ENCODE measurements at places on chromosomes 12 and 14.

DNA sequence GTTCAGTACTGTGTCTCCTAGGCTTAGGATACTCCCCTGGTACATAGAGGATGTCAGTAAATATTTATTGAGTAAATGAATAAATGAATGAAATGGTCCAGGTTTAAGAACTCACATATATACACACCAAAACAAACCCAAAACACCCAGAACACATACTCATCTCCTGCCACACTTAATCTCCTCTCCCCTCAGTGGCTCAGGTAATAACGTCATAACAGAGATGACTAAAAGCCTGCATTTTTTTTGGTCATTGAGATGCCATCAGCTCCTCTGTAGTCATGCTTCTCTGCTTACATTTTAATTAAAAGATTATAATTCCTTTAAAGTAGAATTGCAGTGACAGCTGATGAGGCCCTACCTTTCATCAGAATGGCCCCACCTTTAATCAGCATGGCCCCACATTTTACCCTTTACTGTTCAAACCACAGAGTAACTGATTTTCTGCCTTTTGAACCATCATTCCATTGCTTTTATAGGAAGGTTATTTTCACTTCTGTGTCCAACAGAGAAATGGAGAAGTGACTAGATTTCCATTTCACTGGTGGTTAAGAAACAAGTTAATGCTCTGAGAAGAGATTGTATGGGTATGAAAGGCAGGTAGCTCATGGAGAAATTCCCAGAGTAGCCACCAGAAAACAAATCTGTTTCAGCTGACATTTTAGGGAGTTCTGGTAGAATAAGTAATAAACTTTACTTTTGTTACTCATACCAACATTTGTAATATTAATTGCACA is 193.4 kb upstream of the ATP2B1 start:
- DNase-seq, result no peak

DNA sequence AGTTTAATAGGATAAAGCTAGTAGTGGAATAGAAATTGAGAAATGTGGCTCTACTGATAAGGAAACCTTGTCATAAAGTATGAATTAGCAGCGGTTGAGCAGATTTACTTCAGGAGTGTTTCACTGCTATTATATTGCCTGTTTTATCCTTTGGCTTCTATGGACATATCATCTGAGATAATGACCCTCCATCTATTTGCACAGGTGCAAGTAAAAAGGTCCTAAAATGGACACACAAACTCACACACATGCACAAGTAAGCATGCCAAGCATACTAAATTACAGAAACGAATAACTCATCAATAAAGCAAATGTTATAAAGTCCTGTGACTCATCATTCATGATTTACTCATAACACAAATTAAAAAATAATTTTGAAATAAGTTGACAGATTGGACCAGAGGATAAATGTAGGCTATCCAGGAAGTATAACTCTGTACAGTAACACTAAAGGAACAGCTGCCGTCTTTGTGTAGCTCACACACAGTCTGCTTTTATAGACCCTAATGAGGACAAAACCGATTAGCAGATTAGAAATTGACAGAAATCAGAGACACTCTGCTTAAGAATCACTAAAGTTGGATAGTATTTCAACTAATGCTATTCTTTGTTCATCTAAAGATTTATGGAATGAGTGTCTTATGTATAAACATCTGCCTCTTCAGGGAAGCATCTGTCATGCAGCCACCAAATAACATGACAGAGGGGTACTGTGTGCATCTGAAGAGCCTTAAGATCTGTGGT is 73.9 kb downstream of the SYT1 start:
- DNase-seq, result no peak

DNA sequence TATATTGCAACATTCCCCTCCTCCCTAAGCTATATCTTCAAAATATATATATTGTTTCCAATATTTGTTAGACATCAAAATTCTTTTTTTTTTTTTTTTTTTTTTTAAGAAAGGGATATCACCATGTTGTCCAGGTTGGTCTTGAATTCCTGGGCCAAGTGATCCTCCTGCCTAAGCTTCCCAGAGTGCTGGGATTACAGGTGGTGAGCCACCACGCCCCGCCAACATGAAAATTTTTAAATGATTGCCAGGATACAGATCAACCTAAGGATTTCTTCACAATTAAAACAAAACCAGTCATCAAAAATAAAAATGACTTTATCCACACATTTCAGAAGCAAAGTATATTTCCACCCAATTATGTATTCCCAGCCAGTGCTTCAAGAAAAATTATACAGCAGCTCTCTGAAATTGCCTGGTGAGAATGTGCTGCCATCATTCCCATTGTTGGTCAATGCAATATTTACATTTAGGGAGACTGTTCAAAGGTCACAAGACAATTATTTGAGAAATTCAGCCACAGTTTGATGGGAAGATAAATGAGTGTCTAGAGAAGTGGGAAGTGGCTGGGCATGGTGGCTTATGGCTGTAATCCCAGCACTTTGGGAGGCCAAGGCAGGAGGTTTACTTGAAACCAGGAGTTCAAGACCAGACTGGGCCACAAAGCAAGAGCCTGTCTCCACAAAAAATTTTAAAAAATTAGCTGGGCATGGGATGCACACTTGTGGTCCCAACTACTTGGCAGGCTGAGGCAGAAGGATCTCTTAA is 141.7 kb upstream of the AMIGO2 start:
- DNase-seq, result no peak

- no peak for DNase-seq
These were observed 12.6 kb upstream of the SERPINA10 start for GRCh38 chr14:94305620-94306019.

DNA sequence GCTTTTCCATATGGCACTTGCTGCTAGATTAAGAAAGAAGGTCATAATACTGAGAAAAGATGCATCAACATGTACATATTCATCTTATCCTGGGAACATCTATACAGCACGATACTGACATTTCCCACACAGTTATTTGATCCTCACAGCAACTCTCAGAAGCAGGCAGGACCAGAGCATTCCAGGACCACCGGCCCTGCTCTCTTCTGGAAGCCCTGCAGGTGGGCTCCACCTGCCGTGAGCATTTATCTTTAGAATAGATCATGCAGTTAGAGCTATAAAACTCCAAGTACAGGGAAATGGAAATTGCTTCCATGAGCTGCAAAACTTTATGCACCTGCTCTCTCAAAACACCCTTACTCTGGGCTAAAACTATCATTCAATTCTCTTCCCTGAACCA is 5.5 kb upstream of the BDKRB1 start:
- DNase-seq, result no peak

DNA sequence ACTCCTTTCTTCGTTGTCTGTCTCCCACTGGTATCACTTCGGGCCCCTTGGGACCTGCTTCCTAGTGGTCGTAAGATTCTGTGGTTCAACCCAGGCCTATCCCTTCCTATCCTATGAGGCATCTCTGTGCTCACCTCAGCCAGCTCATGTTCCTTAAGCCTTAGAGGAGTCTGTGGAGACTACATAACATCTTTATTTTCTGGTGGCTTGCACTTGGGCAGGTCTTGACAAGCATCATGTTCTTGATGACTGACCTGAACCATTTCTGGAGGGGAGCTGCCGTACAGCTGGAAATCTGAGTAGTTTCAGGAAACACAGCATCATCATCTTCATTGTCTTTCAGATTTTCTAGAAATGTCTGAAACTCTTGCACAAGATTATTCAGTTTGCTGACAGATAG is 69.3 kb downstream of the PPFIBP1 start:
- no peak for DNase-seq

GRCh38 chr14:78425330-78425729 is 255.2 kb downstream of the NRXN3 start:
- DNase-seq, result no peak

DNA sequence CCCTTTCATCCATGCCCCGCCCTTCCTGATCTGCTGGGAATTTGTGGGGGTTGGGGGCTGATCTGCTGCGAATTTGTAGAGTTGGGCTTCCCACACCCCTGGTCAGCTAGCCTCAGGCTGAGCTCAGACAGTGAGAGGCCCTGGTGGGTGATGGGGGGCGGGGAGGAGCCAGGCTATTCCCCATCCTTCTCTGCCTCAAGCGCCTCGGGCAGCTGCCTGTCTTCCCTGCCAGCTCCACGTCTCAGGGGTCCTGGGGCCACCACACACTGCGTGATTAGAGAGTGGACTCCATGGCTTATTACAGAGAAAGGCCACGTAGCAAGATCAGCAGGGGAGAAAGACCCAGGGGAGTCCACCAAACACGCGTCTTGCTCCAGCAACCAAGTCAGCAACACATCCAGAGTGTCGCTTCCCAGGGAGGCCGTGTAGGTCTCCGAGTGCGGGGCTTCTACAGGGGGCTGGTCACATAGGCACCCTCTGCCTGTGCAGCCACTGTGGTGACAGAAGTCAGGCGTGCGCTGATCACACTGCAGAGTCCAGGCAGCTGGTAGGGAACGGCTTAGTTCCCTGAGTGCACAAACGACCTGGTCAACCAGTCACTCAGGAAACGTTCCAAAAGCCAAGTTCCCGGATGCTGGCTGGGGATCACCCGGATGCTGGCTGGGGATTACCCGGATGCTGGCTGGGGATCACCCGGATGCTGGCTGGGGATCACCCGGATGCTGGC is 254.4 kb upstream of the SFSWAP start:
- DNase-seq, result no peak

- DNase-seq, result no peak
These were observed 20.2 kb downstream of the ADGRD1 start for GRCh38 chr12:130973906-130974305.

GRCh38 chr14:68362846-68363245 is 430.0 kb downstream of the ZFP36L1 start:
- no peak for DNase-seq

GRCh38 chr14:45156067-45156466 is 20.3 kb downstream of the FANCM start:
- no peak for DNase-seq

DNA sequence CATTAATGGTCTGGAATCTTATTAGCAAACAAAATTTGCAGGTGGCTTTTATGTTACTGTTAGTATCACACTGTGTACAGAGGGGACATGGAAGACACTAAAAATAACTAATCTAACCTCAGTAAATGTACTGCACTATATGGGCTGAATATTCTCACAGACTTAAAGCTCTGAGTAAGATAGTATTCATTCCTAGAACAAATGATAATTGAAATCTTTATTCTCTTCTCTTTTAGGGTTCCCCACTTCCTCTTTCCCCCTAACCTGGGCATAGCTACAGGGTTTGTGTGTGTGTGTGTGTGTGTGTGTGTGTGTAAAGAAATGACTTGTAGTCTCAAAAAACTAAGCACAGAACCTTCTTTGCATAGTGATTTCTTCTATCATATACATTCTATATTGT is 21.4 kb upstream of the HECTD1 start:
- no peak for DNase-seq

DNA sequence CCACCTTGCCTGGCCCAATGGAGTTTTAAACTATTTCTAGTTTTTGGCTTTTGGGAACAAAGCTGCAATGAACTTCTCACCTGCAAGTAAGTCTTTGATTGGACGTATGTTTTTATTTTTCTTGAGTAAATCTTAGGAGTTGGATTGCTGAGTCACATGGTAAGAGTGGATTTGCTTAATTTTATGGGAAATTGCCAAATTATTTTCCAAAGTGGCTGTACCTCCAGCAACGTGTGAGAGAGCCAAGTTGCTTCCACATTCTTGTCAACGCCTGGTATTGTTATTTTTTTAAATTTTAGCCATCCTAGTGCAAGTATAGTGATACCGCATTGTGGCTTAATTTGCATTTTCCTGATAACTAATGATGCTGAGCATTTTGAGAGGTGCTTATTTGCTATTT is 136.6 kb downstream of the LMNTD1 start:
- no peak for DNase-seq

DNA sequence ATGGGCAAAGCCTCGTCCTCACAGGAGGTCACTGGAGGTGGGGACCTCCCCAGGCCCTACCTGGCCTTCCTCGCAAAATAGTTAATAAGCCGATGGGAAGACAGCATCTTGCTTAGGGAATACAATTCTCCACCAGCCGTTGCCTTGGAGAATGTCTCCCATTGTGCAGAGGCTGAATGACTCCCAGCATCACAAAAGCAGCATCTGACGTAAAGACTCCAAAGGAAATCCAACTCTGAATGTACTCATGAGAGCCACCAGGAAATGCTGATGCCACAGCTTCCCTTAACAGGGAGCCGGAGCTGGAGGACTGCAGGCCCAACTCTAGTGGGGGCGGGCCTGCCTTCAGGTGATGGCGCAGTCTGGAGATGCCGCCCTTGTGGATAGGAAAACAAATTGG is 15.5 kb downstream of the CCDC63 start:
- DNase-seq, result no peak

- DNase-seq, result no peak
These were observed 123.0 kb downstream of the GLT1D1 start for GRCh38 chr12:128976120-128976738.

GRCh38 chr14:95549656-95550585 is 15.1 kb downstream of the GLRX5 start:
- DNase-seq, result no peak

- no peak for DNase-seq
These were observed 324.5 kb downstream of the NELL2 start for GRCh38 chr12:44551631-44552030.

GRCh38 chr14:104634886-104635570 is 30.5 kb upstream of the TMEM179 start:
- DNase-seq, result no peak

DNA sequence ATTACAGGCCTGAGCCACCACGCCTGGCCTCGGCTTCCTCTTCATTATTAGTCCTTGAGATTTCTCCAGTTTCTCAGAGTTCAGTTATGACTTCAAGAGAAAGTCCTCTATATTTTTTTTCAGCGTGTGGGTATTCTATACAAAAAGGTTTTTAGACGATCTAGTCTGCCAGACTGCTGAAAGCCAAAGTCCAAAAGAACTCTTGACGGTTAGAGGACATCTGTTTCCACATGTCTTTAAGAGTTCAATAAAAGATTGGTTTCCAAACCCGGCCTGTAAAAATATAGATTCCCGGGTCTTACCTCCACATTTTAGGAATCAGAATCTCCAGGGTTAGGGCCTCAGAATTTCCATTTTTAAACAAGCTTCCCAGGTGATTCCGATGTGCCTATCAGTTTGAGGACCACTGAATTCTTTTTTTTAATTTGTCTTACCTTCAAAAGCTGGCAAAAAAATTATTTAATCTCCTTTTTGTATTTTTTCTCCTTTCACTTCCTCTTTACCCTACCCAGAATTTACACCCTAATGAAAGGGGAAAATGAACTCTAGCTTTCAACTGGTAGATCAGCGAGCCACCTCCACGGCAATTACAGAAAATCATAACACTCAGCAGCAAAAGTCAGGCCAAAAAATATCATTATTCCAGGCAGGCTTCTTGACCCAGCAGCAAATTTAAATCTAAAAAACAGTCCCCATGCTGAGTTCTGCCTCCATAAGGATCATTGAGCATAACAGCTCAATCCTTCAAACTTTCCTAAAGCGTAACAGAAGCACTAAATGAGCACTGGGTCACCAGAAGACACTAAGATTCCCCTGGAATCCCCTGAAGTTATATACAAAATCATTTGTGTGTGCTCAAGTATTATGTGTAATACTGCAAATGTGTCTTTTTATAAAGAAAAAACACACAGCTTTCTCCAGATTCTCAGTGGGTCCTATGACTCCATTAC is 8.7 kb downstream of the NT5DC3 start:
- no peak for DNase-seq

- no peak for DNase-seq
These were observed at the start of gene PIWIL1 for GRCh38 chr12:130337488-130338303. PIWIL1 (plus strand) TSS chr12:130337887; CDS start chr12:130342592, 4,705 bp downstream.

DNA sequence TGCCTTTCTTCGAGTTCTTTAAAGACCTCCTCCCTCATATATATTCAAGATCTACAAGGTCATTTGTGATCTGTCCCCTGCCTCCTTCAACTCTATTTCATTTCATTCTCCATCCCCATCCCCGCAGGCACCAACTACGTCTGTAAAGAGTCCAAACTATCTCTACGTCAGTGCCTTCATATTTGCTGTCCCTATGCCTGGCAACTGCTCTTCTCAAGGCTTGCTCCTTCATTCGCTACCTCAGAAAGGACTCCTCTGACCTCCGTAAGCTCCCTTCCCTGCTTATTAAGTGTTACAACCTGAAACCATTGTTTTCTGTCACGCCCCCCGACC is 650 bp downstream of the LLPH start:
- no peak for DNase-seq

Measured in stimulated activated CD8-positive, alpha-beta memory T cell treated with anti-CD3 and anti-CD28 coated beads, Interleukin-4, amount 100 ng/mL, for 4 hours (primary cell).